ENCODE measurements at places on chromosomes 2 and 18. TPM values are rescaled to one million over a fixed set of nuclear protein-coding genes. Genes with fewer than 3 reads are reported as not detected.

DNA sequence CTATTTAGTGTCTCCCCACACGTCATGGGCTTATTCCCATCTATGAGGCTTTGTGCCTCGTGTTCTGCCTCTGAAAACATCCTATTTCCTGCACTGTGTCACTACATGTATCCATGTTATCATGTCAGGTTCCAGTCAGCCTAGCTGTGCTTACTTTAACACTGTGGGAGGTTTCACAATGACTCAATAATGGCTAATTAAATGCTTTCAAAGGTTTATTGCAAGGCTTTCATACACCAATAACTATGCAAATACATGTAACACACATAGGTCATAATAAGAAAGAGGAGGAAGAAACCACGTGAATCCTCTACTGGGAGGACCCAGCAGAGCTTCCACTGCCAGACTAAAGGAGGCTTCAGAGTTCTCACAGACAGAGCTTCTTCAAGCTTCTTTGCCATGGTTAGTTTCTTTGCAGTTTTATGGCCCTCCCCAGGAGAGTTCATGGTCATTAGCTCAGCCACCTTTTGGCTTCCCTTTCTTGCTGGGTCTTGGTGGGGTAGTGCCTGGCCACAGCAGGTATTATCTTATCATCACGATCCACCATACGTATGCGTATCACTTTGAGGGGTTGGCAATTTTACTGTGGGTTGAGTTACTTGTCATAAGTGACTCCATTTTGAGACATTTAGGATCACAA is 5.1 kb upstream of the COLEC12 start:
- DNase-seq = no peak

- DNase-seq = no peak
Measured at GRCh38 chr2:16055848-16056580, 115.7 kb downstream of the MYCN start.

DNA sequence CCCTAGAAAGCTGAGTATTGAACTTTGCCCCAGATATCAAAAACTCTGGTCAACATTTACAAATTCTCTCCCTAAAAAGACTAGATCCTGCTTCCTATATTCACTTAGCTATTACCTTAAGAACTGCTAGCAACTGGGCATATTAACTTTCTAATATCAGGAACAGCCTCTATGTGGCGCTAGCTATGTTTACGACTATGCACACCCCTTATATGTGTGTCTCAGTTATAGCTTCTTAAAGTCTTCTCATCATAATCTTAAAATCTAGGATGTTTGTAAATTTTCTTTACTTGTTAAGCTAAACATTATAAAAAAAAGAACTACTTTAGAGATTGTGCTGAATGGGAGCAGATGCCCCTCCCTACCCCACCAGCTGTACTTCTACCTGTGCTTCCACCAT is 1.7 kb upstream of the STAMBP start:
- DNase-seq = no peak

DNA sequence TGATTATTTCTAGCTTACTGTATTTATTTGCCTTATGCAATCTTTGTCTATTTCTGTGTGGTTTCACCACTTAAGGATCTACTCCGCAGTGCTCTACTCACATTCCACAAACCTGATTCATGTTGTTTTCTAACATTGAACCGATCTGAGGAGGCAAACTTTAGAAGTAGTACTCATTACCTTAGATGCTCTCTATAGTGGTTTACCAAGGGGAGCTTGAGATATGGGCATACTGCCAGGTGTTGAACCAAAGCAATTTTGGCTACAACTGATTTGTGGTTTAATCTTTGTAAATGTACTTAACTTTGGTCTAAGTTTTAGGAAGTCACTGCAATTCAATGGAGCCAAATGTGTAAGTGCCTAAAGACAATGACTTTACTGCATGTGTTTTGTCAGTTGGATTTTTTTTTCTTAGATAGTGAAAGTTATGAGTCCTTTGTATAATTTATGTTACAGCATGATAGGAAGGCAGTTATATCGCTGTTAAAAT is 50.1 kb downstream of the MAP2 start:
- no peak for DNase-seq

- no peak for DNase-seq
Measured at GRCh38 chr2:51960841-51961335, 929.0 kb upstream of the NRXN1 start.

- DNase-seq = no peak
Measured at GRCh38 chr2:196500686-196501431, 138.7 kb upstream of the CCDC150 start.

DNA sequence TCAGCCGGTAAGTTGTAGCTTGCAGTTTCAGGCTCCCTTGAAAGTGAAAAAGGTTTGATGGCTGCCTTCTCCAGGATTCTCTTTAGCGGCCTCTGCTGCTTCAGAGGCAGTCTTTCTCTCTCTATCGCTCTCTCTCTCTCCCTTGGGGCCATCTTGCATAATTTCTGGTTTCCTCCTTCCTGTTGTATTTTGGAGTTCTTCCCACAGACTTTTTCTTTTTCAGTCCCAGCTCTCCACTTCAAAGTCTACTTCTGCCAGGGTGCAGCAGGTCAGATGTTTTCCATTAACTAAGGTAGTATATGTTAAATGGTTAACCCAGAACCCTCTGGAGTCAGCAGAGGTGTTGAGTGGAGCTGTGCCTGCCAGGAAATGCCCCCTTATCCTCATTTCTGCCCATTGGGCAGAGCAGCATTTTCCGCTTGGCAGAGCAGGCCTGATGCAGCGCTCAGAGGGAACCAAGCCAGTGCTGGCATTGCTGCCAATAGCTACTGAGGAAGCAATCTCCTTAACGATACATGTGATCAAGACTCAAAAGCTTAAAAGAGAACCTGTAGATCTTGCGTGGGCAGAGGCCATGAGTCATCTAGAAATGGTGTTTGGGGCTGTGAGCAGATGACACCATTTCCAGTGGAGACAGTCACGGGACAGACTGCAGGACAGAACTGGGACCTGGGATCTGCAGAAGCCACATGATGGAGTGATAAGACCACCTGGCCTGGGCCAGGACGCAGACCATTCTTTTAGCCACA is 20.8 kb downstream of the DBI start:
- peak; percentile 86 for DNase-seq

DNA sequence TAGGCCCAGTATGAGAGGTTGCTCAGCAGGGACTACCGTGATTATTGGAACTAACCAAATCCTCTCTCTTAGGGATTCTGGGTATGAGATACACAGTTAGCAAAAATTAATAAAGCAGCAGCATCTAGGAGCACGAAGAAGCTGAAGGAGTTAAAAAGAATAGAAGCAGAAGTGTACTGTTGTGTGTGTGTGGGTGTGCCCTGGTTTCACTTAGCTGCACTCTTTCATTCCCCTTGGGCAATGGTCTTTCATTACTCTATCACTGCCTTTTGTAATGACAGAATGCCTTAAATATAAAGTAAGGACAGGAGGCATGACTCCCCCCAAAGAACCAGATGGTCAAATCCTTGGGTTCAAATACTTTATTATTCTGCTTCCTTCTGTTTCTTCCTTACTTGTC is 115.9 kb upstream of the CD302 start:
- DNase-seq = no peak

The HDHD2 gene
- 83.4 TPM for total RNA-seq

The RMDN2 gene
- 15.9 TPM for total RNA-seq

The RFX8 gene
- total RNA-seq = 2.6 TPM

The ANKRD30BL gene
- 18.6 TPM for total RNA-seq

The RNF152 gene
- total RNA-seq = 30.1 TPM
